ENCODE measurements at places on chromosomes 3 and 15. TPM values are rescaled to one million over a fixed set of nuclear protein-coding genes. Genes with fewer than 3 reads are reported as not detected.
A peak's percentile ranks its signal among the peaks of the same experiment; 100 is the strongest.

ANP32A gene
- 248 TPM for total RNA-seq

FEZF2 gene
- total RNA-seq: not detected

HYKK gene
- total RNA-seq: 1.3 TPM

SEMA4B gene
- total RNA-seq: 11.2 TPM

DNA sequence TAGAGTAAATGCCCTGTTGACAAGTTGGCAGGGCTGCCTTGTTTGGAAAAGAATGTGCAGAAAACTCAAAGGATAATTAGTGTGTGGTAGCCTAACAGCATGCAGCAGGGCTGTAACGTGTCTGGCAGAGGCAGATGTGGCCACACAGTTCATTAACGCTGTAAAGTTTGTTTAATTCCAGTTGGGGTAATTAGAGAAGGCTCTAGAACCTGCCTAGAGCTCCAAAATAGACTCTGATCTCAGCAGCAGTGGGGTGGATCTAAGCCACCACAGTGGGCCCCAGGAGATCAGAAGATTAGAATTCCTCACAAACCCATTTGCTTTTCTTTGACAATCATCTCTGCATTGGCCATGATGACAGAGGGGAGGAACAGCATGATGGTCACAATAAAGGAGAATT is 65.1 kb upstream of the LEKR1 start:
- DNase-seq: no peak
- peaks cover 1% of the 10 kb centered on the region for H3K27me3 ChIP-seq
- H3K4me1 ChIP-seq: peaks cover 2% of the 10 kb centered on the region

DNA sequence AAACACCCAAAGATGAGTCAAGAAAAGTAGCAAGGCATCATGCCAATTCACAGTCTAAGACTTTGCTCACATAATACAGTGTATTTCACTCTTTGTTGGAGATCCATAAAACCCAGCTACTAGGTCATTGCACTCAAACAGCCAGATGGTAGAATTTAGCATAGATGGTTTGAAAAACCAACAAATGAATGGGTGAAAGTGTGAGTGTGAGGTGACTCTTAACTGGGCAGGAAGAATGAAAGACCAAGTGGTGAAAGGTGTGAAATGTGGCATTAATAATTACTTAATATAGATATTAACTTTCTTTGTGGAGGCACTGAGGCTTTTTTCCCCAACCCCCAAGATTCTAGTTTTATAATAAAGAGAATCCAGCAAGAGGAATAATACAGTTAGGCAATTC is 159.5 kb downstream of the SQOR start:
- H3K4me3 ChIP-seq: no peak overlapping the region
- DNase-seq: no peak
- H3K4me1 ChIP-seq: no peaks in the 10 kb centered on the region
- H3K36me3 ChIP-seq: no peaks in the 10 kb centered on the region

DNA sequence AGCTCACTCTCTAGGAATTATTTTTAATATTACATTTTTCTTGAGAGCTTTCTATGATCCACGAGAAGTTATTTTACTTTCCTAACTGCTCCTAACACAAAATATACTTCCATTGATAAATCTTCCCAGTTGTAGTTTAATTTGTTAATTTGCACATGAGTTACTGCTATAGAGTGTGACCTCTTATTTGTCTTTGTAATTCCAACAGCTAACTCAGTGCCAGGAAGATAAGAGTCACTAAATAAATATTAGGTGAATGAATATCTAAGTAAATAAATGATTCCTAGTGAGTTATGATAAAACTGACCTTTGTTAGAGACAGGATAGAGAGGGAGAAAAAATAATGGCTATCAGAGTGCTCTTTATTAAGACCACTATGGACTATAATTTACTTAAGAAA is 319.9 kb downstream of the NAALADL2 start:
- H3K36me3 ChIP-seq: no peaks in the 10 kb centered on the region
- H3K4me3 ChIP-seq: no peak overlapping the region
- H3K4me1 ChIP-seq: peaks cover 16% of the 10 kb centered on the region
- no peak overlapping the region for H3K27ac ChIP-seq
- peaks cover 1% of the 10 kb centered on the region for H3K27me3 ChIP-seq

GRCh38 chr15:33968224-33968623 is at the start of gene CHRM5:
Gene CHRM5, plus strand, starts transcription at chr15:33968497. Its CDS starts 94,221 bp downstream, at chr15:34062718.
- no peak within 1 kb of the TSS for H3K27ac ChIP-seq
- DNase-seq: no peak
- no peaks in the 10 kb centered on the region for H3K36me3 ChIP-seq
- H3K27me3 ChIP-seq: no peaks in the 10 kb centered on the region

DNA sequence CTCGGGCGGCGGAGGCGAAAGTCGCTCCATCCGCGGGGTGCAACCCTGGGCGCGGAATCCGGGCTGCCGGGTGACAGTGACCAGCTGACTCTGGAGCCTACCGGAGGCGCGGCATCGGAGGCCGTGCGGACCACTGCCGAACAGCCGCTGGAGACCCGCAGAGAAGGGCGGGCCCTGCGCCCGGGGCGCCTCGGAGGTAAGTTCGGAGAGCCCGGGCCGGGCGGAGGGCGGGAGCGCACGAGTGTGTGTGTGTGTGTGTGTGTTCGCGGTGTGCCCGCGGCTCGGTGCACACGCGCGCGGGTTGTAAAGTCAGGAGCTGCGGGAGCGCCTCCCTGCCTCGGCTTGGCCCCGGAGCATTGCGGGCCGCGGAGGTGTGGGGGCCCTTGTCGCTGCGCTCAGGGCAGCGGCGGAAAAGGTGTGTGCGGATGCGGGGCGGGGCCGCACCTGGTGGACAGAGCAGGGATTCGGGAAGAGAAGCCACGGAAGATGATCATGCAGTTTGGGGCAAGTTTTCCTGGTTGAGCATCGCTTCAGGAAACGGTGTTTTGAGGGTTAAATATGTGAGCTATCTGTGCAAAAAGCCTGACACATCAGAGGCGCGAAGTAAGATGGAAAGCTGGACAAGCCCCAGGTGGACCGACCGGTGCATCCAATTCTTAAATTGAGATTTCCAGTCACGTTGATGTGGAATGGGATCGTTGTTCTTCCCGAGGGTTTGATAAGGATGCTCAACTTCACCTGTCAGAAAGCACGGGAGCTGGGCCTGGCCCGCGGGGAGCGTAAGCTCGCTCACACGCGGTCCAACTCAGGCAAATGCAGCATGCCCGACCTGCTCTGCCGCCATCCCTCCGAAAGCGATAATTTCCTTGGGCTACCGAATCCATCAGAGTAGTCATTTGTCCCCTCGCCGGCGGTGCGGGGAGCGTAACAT is 474 bp downstream of the MINAR1 start:
- H3K4me3 ChIP-seq: peak overlapping the region; percentile 48
- H3K4me1 ChIP-seq: peaks cover 29% of the 10 kb centered on the region
- peaks cover 11% of the 10 kb centered on the region for H3K27me3 ChIP-seq

GRCh38 chr3:99419116-99419515 is 219.3 kb upstream of the COL8A1 start:
- H3K4me3 ChIP-seq: no peak overlapping the region
- no peak overlapping the region for H3K27ac ChIP-seq
- H3K36me3 ChIP-seq: no peaks in the 10 kb centered on the region
- H3K4me1 ChIP-seq: peaks cover 10% of the 10 kb centered on the region
- no peaks in the 10 kb centered on the region for H3K27me3 ChIP-seq

- H3K27me3 ChIP-seq: peaks cover 9% of the 10 kb centered on the region
- H3K27ac ChIP-seq: no peak overlapping the region
- H3K4me3 ChIP-seq: no peak overlapping the region
- peaks cover 28% of the 10 kb centered on the region for H3K4me1 ChIP-seq
- peaks cover 22% of the 10 kb centered on the region for H3K36me3 ChIP-seq
These were observed 89.0 kb downstream of the CHSY1 start for GRCh38 chr15:101162701-101163483.

Measured in endothelial cell (in vitro differentiated cells).